ENCODE measurements at places on chromosomes 5 and 9.

DNA sequence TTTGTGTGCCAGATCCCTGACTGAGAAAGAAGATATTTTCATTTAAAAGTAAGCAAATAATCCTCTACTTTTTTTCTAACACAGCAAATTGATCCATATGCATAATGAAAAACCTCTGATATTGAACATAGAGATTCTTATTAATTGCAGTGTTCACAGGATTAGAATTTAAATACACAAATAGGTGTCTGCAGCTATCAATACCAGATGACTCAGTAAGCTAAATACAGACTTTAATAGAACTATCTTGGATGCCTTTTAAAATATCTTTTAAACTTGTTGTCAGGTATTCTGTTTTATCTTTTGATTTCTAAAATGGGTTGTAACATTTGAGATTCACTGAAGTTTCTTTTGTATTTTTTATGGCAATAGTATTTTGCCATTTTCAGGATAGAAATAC lies 43.1 kb downstream of the NIPBL start:
- DNase-seq: no peak

- DNase-seq: no peak
Observed at GRCh38 chr5:135589152-135589551, 10.4 kb upstream of the CXCL14 start.

GRCh38 chr5:111922344-111922743 lies 165.3 kb upstream of the NREP start:
- peak; percentile 89 for DNase-seq

DNA sequence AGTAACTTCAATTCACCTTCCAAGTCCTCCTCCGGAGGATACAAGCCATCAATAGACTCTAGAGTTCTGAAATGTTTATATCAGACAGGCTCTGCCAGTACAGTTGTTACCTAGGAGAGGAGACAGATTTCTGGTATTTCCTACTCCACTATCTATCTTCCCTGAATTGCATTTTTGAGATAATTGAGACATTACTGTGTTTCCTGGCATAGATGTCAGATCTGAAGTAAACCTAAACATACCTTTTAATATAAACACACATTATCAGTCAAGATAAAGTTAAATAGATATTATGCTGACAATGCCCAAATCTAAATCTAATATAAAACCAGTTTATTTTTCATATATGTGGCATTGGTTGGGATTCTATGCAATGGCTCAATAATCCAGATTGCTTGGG lies 8.2 kb upstream of the TYRP1 start:
- no peak for DNase-seq

- peak; percentile 66 for DNase-seq
Observed at GRCh38 chr5:180142021-180142765, 66.8 kb downstream of the RASGEF1C start.

- no peak for DNase-seq
Observed at GRCh38 chr9:37128051-37128450, 7.7 kb downstream of the ZCCHC7 start.

DNA sequence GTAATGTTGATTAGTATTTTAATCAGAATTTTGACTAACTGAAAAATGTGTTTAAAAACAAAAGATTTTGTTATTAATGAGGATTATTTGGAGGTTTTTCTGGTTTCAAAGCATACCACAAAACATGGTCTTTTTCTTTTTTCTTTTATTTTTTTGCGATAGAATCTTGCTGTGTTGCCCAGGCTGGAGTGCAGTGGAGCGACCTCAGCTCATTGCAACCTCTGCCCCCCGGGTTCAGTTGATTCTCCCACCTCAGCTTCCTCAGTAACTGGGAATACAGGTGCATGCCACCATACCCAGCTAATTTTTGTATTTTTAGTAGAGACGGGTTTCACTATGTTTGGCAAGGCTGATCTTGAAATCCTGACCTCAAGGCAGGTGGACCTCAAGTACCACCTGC lies 24.1 kb downstream of the SREK1 start:
- DNase-seq: no peak

DNA sequence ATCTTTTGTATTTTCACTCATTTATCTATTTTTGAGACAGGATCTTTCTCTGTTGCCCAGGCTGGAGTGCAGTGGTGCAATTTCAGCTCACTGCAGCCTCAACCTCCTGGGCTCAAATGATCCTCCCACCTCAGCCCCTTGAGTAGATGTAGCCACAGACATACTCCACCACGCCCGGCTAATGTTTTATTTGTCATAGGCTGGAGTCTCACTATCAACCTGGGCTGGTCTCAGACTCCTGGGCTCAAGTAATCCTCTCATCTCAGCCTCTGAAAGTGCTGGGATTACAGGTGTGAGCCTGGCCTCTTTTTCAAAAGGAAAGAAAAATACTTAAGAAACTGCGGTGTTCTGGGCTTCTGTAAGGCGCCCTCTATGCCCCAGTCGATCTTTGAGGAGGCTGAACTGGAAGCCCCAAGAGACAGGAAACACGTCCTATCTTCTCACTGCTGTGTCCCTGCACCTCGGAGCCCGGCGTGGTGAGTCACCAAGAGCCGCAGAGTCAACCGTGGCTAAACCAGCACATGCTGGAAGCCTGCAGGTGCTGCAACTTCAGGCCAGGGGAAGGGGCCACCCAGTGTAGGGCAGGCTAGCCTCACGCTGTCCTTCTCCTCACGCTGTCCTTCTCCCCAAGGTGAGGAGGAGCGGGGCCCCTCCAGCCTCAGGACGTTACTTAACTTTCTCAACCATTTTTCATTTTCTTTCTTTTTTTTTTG lies 15.2 kb upstream of the LHX3 start:
- no peak for DNase-seq

DNA sequence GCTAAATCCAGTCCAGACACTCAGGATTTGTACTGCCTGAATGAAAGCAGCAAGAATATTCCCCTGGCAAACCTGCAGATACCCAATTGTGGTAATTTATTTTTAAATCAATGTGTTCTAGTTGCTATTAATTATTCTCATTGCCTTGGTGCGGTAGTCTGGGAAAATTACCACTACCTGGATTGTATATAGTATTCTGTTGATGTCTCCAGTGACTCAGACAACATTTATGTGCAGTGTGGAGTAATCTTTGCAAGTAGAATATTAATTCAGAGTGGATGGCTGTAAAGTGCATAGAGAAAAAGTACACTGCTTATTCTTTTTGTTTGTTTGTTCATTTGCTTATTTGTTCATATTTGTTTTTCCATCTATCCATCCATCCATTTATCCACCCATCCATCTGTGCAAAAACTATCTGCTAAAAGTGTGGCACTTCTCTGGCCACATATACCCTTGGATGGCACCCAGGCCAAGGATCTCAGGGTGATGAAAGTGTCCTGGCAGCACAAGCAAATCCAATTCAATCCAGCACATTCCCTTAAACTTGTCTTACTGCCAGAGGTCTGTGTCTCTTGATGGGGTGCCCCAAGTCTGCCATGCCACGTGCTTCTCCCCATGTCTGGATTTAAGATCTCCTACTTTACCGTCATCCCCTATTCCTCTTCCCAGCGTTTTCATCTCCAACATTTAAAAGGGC lies 41.3 kb downstream of the NTRK2 start:
- DNase-seq: no peak

DNA sequence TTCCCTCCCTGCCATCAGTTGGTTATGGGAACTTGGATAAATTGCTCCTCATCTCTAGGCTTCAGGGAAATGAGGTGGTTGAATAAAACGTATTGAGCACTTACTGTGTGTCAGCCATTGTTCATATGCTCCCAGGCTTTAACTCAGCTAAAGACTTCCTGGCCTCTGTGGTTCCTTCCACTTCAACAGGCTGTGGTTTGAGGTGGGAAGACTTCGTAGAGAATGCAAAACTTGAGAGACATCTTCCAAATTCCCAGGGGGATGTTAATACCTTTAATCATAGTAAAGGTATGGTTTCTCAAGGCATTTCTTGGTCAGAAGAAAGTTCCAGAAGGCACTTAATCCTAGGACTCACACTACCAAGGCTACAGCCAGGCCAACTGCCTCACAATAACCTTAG lies 1.5 kb upstream of the GPX3 start:
- DNase-seq: no peak

- peak; percentile 28 for DNase-seq
Observed at GRCh38 chr9:134698587-134699342, 57.2 kb downstream of the COL5A1 start.

DNA sequence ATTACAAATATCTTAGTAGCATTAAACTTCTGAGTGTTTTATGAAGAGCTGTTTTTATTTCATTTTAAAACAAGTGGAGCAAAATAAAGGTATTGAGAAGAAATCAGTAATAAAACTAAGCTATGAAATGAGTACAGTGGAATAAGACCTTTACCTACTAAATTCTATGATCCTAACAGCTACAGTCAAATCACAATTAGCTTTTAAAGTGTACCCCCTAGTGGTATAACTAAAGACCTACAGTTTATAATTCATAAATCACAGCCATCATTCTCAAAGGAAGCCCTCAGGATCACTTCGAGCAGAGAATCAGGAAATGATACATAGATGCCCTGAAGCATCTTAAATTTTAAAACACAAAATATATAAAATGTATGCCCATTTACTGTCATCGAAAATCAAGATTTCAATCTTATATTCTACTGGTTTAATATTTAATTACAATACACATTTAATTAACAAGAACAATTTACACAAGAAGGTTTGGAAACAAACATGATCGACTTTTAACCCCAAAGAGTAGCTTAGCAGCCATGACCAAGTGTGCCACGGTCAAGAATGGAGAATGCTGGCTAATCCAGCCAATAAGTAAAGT lies 12.3 kb downstream of the CCNH start:
- no peak for DNase-seq

GRCh38 chr5:136058039-136058971 lies 29.5 kb downstream of the TGFBI start:
- DNase-seq: no peak

- DNase-seq: no peak
Observed at GRCh38 chr5:94173100-94173499, 431.7 kb upstream of the POU5F2 start.

- DNase-seq: no peak
Observed at GRCh38 chr5:177462021-177462670, 11.3 kb downstream of the DBN1 start.

GRCh38 chr5:148179234-148179824 lies 11.0 kb downstream of the SPINK14 start:
- no peak for DNase-seq

DNA sequence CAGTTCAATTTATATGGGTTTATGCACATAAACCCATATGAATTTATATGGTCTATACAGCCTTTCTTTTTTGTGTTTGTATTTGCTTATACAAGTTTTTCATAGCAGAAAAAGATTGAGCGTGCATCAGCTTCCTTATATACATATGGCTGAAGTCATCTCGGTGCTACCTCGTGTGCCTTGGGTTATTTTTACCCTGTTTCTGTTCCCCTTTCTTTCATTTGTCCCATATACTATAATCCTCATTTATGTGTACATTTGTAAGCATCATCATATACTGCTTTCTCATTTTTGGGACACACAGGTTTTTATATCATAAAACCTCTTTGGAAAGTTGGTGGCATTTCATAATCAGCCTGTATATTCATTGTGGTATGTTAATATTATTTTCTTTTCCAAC lies 107.8 kb upstream of the ADAMTSL1 start:
- DNase-seq: no peak

DNA sequence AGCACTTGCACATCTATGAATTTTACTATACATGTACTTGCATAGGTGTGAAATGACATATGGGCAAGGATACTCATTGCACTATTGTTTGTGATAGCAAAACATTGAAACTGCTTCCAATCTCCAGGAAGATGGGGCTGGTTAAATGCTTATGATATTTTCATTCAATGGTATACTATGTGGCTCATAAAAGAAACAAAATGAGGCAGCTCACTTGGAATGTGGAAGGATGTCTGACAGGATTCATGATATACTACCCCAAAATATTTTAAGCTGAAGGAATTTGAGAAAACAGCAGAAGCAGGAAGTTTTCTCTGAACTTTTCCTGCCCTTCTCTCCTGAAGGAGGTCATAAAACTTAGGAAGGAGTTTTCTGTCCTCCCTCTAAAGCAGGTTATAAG lies 99.6 kb upstream of the CAST start:
- DNase-seq: no peak

DNA sequence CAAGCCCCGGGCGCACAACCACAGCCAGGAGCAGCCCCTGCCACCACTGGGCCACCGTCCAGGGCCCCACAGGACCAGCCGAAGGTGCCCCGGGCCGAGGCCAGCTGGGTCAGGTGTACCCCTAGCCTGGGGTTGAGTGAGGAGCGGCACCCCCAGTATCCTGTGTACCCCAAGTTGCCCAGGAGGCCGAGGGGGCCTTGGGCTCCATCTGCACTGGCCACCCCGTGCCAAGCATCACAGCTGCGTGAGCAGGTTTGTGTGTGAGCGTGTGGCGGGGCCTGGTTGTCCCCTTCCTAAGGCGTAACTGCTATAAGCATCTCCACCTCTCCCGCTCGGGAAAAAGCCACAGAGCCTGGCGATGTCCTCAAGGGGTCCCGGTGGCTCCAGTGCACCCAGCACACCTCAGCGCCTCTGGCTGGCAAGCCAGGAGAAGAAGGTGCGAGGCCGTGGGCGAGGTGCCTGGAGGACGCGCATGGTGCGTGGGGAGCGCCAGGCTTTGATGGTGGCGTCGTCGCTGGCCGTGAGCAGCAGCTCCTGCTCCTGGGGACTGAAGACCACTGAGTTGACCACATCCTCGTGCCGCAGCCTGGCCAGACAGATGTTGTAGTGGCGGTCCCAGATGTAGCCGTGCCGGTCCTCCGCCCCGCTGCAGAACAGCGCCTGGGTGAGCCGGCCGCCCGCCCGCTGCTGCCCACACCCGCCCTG lies 3.9 kb downstream of the FBXW5 start:
- DNase-seq: no peak

- no peak for DNase-seq
Observed at GRCh38 chr5:1288439-1289335, 6.2 kb downstream of the TERT start.

GRCh38 chr9:90180381-90180780 lies 462.2 kb downstream of the DIRAS2 start:
- no peak for DNase-seq

- DNase-seq: no peak
Observed at GRCh38 chr9:36765077-36765390, 192.3 kb downstream of the MELK start.

DNA sequence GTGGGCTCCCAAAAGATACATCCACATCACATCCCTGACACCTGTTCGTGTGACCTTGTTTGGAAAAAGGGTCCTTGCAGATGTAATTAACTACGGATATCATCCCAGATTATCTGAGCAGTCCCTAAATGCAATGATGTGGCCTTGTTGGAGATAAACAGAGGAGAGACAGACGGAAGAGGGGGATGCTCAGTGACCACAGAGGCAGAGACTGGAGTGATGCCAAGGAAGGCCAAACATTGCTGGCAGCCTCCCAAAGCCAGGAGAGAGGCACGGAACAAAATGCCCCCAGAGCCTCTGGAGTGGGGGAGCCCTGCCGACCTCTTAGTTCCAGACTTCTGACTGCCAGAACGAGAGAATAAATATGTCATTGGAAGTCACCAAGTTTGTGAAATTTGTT lies 15.0 kb upstream of the VAV2 start:
- no peak for DNase-seq

DNA sequence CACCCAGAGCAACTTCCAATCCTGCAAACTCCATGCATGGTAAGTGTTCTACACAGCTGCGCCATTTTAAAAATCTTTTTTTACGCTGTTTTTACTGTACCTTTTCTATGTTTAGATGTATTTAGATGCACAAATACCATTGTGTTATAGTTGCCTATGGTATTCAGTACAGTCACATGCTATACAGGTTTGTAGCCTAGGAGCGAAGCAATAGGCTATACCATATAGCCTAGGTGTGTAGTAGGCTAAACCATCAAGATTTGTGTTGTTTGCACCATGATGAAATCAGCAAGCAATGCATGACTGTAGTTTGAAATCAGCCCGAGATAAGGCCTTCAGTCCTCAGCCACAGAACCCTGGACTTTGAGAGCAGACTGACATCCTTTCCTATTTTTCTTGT lies 101.2 kb downstream of the LIX1 start:
- DNase-seq: no peak

Data from C1 segment of cervical spinal cord (tissue), 14 donors.